ENCODE measurements at places on chromosomes 16 and 17. TPM values are rescaled to one million over a fixed set of nuclear protein-coding genes. Genes with fewer than 3 reads are reported as not detected.

EFNB3 gene
- total RNA-seq, result 20.5 TPM

FBXW10 gene
- total RNA-seq, result 0.50 TPM

- ATAC-seq, result no peak
Measured at GRCh38 chr16:80710918-80711317, 93.5 kb downstream of the CDYL2 start.

DNA sequence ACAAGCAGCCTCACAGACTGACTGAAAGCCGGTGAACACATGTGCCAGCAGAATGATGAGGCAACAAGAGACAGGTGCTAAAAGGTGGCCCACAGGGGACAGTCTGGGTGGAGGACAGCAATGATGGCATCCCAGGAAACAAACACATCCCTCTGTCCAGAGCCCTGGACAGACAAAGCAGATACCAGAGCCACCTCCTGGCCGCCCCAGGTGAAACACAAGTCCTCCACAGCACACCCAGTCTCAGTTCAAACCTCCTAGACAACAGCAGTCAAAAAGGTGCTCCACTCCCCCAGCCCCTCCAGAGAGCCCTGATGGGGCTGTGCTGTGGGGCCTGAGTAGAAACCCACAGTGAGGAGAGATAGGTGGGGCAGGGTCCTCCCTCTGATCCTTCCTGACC, 20.3 kb upstream of the CDH5 start:
- ATAC-seq, result no peak

MYH13 gene
- not detected for total RNA-seq

LGALS9B gene
- total RNA-seq, result not detected

GRCh38 chr17:7419819-7420610, at the start of gene SPEM1:
TSS of gene SPEM1 (plus strand) at chr17:7420324. CDS start at chr17:7420385, 61 bp downstream.
- ATAC-seq, result peak; percentile 51

- ATAC-seq, result no peak
Measured at GRCh38 chr16:88971371-88972097, 5.5 kb downstream of the CBFA2T3 start.

GRCh38 chr17:18116078-18116477, 7.5 kb downstream of the MYO15A start:
- no peak for ATAC-seq

TBC1D3C gene
- total RNA-seq, result not detected

TMEM238L gene
- total RNA-seq, result 1.1 TPM

GRCh38 chr17:10127819-10128425, 70.5 kb downstream of the GAS7 start:
- ATAC-seq, result peak; percentile 50

GRCh38 chr17:15957608-15958307, 12.8 kb downstream of the ADORA2B start:
- ATAC-seq, result no peak
